ENCODE measurements at places on chromosomes 12 and 14. TPM values are rescaled to one million over a fixed set of nuclear protein-coding genes. Genes with fewer than 3 reads are reported as not detected.

The SMIM41 gene
- 0.88 TPM for polyA plus RNA-seq

The ADAM21 gene
- 0.09 TPM for polyA plus RNA-seq

The NXPH4 gene
- 0.91 TPM for polyA plus RNA-seq

The DCD gene
- not detected for polyA plus RNA-seq

GRCh38 chr12:132551641-132552031 lies 58.7 kb downstream of the LRCOL1 start:
- no peaks in the 10 kb centered on the region for H3K4me1 ChIP-seq
- no peak overlapping the region for H3K4me3 ChIP-seq
- H3K36me3 ChIP-seq: peaks cover 20% of the 10 kb centered on the region
- no peak for DNase-seq

GRCh38 chr14:41073544-41073943 lies 533.1 kb upstream of the LRFN5 start:
- H3K27me3 ChIP-seq: no peaks in the 10 kb centered on the region
- DNase-seq: no peak
- no peaks in the 10 kb centered on the region for H3K36me3 ChIP-seq
- no peak overlapping the region for H3K27ac ChIP-seq

The PELI2 gene
- polyA plus RNA-seq: 25.7 TPM

The CCDC175 gene
- polyA plus RNA-seq: 1.5 TPM

DNA sequence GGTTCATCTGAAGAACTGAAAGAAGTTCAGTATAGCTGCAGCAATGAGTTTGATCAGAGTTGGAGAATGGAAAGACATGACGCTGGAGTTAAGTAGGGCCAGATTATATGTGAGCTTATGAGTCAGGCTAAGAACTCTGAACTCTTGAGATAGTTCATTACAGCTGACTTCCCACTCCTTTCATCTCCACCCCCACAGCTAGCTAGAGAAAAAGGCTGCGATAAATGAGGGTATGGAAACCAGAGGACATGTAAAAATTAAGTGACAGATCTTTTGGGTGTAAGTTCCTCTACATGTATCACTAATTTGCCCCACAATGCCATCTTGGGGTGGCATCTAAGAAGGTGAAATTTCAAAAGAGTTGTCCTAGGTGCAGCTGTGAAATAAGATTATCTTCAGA lies 28.6 kb downstream of the PYM1 start:
- H3K27me3 ChIP-seq: no peaks in the 10 kb centered on the region
- H3K4me1 ChIP-seq: peaks cover 3% of the 10 kb centered on the region
- H3K36me3 ChIP-seq: peaks cover 20% of the 10 kb centered on the region
- no peak overlapping the region for H3K4me3 ChIP-seq

The KLHL33 gene
- polyA plus RNA-seq: 0.64 TPM

DNA sequence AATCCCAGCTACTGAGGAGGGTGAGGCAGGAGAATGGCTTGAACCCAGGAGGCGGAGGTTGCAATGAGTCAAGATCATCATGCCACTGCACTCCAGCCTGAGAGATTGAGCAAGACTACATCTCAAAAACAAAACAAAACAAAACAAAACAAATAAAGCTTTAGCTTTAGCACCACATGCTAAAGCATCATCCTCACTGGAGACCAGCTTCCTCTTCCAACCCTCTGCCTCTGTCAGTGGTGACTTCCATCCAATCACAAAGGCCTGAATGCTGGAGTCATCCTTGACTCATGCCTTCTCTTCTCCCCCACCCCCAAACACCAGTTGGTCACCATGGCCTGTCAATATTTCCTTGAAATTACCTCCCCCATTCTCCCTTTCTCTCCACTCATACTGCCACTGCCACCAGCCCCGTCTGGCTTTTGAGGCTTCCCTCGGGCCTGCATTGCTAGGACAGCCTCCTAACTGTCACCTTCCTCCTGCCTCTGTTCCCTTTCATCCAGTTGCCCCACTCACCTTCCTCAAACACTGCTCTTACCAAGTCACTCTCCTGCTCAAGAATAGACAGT lies 1.4 kb downstream of the ZNF385A start:
- DNase-seq: no peak
- peaks cover 5% of the 10 kb centered on the region for H3K4me1 ChIP-seq
- no peaks in the 10 kb centered on the region for H3K36me3 ChIP-seq
- no peak overlapping the region for H3K4me3 ChIP-seq
- H3K27me3 ChIP-seq: peaks cover 5% of the 10 kb centered on the region

GRCh38 chr14:76918256-76918781 lies 92.1 kb downstream of the LRRC74A start:
- no peaks in the 10 kb centered on the region for H3K36me3 ChIP-seq
- H3K27me3 ChIP-seq: no peaks in the 10 kb centered on the region
- no peak for DNase-seq
- peak overlapping the region; percentile 76 for H3K27ac ChIP-seq

The TAS2R19 gene
- polyA plus RNA-seq: 0.87 TPM

The ADAM20 gene
- 0.06 TPM for polyA plus RNA-seq

- H3K4me1 ChIP-seq: no peaks in the 10 kb centered on the region
- no peak overlapping the region for H3K4me3 ChIP-seq
- no peaks in the 10 kb centered on the region for H3K27me3 ChIP-seq
- no peak for DNase-seq
These were observed 31.5 kb upstream of the KRR1 start for GRCh38 chr12:75542942-75543341.

DNA sequence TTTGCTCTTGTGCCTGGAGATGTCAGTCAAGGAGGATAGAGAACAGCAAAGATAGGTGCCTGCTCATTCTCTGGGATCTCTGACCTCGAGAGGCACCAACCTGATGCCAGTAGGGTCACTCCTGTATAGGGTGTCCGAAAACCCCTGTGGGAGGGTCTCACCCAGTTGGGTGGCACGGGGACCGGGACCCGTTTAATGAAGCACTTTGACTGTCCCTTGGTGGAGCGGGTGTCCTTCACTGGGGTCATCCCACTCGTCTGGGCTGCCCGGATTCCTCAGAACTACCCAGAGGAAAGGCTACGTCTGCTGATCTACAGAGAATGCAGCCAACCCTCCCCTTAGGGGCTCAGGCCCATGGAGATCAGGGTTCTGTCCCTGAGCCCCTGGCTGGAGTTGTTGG lies 157.6 kb downstream of the CAPZA3 start:
- H3K27me3 ChIP-seq: no peaks in the 10 kb centered on the region
- no peak for DNase-seq
- H3K27ac ChIP-seq: no peak overlapping the region
- no peak overlapping the region for H3K4me3 ChIP-seq
- H3K36me3 ChIP-seq: no peaks in the 10 kb centered on the region
- no peaks in the 10 kb centered on the region for H3K4me1 ChIP-seq

The KLRB1 gene
- 7.8 TPM for polyA plus RNA-seq

GRCh38 chr14:105328678-105329390 lies 14.3 kb downstream of the PACS2 start:
- H3K27ac ChIP-seq: no peak overlapping the region
- H3K27me3 ChIP-seq: no peaks in the 10 kb centered on the region
- no peak overlapping the region for H3K4me3 ChIP-seq
- DNase-seq: no peak

DNA sequence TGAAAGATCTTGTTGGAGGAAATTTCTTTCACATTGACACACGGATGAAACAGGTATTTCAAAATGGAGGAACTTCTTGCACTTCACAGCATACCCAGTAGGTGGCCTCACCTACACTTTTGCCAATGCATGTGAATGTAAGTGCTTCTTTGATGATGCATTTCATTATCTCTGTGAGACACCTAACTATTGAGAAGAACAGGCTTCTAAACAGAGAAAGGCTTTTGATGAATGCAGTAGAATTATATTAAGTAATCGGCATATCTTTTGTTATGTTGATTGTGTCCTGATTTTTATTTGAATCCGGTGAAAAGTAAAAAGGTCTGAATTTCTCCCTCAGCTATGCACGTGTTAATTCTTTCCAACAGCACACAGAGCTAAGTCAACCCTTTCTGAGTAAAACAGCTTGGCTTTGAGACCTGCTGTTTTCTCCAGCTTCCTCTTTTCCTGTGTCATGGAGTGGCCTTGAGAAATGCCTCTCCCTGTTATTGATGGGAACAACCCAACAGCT lies 399.0 kb downstream of the NAV3 start:
- H3K36me3 ChIP-seq: no peaks in the 10 kb centered on the region
- H3K4me3 ChIP-seq: no peak overlapping the region
- peak; percentile 51 for DNase-seq

- peak overlapping the region; percentile 71 for H3K27ac ChIP-seq
- peak overlapping the region; percentile 60 for H3K4me3 ChIP-seq
- no peaks in the 10 kb centered on the region for H3K27me3 ChIP-seq
These were observed 559 bp upstream of the CKAP4 start for GRCh38 chr12:106248312-106248845.

DNA sequence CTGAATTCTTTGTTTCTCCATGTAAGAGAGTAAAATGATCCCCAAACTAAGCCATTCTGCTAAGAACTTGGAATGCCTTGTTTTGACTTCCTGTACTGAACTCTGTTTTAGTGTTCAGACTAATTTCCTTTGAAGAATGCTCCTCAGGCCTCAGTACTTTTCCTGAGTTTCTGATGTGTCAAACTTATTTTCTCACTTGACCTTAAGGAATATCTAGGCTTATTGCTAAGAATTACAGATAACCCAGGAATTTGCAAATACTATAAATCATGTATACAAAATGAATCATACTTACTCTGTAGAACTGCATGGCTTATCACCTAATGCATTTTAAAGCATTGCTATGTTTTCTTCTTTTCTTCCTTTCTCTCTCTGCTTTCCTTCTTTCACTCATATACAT lies 93.1 kb upstream of the PKP2 start:
- H3K36me3 ChIP-seq: no peaks in the 10 kb centered on the region
- H3K4me3 ChIP-seq: no peak overlapping the region
- no peaks in the 10 kb centered on the region for H3K27me3 ChIP-seq
- no peak for DNase-seq
- H3K27ac ChIP-seq: no peak overlapping the region

DNA sequence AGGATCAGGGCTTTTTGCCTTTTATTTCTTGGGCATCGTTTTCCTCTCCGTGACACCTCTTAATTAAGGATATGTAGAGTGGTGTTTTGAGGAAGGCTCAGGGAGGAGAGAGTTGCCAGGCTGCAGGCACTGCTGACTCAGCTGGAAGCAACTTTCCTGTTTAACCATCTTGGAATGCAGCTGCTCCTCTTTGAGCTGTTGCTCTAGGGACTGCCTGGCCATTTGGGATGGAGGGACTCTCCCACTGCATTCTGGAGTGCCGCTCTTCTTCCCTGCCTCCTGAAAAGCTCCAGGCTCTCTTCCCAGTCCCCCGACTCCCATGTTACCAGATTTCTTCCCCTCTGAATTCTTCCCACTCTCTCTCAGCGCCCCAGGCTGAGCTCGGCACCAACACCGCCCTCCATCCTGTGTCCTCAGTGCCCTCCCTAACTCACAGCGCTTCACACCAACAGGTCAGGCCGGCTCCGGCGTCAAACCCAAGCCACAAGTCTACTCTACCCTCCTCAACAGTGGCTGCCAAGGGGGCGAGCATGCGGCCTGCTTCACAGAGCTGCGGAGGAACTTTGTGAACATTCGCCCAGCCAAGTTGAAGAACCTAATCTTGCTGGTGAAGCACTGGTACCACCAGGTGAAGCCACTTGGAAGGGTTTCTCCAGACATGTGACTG lies 5.9 kb downstream of the OAS3 start:
- H3K27me3 ChIP-seq: no peaks in the 10 kb centered on the region
- peaks cover 22% of the 10 kb centered on the region for H3K36me3 ChIP-seq
- H3K4me1 ChIP-seq: peaks cover 8% of the 10 kb centered on the region
- no peak overlapping the region for H3K4me3 ChIP-seq
- no peak overlapping the region for H3K27ac ChIP-seq

The EGLN3 gene
- 51.9 TPM for polyA plus RNA-seq

The TRHDE gene
- 14.2 TPM for polyA plus RNA-seq

DNA sequence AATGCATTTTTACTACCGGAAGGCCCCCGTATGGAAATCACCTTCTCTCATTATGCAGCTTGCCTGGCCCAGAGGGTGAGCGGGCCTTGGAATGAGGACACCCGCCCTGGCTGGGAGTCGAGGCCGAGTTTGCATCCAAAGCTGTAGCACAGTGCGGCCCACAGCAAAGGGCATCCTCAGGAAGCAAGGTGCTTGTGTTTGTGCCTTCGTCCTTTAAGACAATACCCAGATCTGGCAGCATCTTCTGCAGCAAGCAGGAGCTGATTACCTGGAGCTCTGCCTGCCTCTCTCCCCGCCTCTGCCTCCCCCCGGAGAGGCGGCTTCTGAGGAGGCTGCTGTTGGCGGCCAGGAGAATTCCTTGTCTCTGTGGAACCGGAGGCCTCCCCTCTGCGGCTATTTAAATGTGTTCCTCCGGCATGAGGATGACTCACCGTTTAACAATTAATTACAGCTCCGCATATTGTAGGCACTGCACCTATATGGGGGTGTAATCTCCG lies 145.3 kb downstream of the CACNA1C start:
- H3K36me3 ChIP-seq: no peaks in the 10 kb centered on the region
- DNase-seq: peak; percentile 54
- H3K4me1 ChIP-seq: peaks cover 3% of the 10 kb centered on the region
- H3K4me3 ChIP-seq: no peak overlapping the region
- no peaks in the 10 kb centered on the region for H3K27me3 ChIP-seq

DNA sequence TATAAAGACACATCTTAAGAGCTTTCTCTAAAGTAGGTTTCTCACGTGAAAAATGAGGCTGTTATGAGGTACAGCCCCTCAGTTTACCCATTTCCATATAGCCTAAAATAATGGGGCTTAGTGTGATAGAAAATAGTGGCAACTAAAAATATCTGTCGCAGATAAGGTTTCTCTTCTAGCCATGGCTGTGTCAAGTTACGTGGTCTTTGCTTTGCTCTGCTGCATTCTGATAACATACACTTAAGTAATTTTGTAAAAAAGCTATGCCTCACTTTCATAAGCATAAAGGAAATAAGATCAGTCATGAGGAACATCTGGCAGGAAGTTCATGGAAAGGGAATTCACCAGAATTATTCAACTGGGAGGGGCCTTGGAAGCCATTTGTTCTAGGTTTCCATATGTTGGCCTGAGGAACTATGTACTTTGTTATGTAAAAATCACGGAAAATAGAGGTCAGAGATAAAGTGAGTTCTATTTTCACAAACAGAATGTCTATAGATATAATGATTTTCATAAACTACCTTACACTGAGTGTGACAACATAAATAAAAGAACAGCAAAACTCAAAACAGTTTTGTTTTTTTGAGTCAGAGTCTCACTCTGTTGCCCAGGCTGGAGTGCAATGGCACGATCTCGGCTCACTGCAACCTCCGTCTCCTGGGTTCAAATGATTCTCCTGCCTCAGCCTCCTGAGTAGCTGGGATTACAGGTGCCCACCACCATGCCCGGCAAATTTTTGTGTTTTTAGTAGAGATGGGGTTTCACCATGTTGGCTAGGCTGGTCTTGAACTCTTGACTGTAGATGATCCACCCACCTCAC lies 195.6 kb upstream of the KRR1 start:
- DNase-seq: no peak
- peak overlapping the region; percentile 26 for H3K27ac ChIP-seq
- H3K4me3 ChIP-seq: no peak overlapping the region

All from large intestine (tissue), 12 donors.